ENCODE measurements at places on chromosomes 12 and 14. TPM values are rescaled to one million over a fixed set of nuclear protein-coding genes. Genes with fewer than 3 reads are reported as not detected.

STXBP6 gene
- not detected for total RNA-seq

CCDC196 gene
- not detected for total RNA-seq

TSPAN9 gene
- total RNA-seq = 1.2 TPM

MGST1 gene
- not detected for total RNA-seq

IFI27 gene
- total RNA-seq = 5.1 TPM

BDKRB1 gene
- total RNA-seq = not detected

KRT3 gene
- total RNA-seq = not detected

PIWIL1 gene
- total RNA-seq = not detected

RIMBP2 gene
- total RNA-seq = not detected

MANSC4 gene
- not detected for total RNA-seq

DDN gene
- 0.38 TPM for total RNA-seq

KCNJ8 gene
- not detected for total RNA-seq

GPRC5D gene
- total RNA-seq = not detected

IGFBP6 gene
- 5.7 TPM for total RNA-seq

GLI1 gene
- total RNA-seq = 0.21 TPM

CPNE6 gene
- total RNA-seq = 0.14 TPM

KRT7 gene
- total RNA-seq = 25.4 TPM
